ENCODE measurements at places on chromosomes 12 and 14.

DNA sequence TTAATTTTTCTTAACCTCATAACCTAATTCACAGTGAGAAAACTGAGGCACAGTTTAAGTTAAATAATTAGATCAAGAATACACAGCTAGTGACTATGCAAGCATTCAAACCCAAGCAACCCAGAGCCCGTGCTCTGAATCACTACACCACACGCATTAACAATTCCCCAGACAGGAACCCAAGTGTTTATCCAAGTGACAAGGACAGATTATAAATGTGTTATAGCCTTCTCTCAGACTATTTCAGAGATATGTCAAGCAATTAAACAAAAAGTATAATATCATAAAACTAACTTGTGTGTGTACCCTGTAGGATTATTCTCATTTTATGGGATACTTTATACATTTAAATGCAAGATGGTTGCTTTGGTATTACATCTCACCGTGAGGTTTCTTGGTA is 43.8 kb downstream of the MED13L start:
- no peak for DNase-seq

DNA sequence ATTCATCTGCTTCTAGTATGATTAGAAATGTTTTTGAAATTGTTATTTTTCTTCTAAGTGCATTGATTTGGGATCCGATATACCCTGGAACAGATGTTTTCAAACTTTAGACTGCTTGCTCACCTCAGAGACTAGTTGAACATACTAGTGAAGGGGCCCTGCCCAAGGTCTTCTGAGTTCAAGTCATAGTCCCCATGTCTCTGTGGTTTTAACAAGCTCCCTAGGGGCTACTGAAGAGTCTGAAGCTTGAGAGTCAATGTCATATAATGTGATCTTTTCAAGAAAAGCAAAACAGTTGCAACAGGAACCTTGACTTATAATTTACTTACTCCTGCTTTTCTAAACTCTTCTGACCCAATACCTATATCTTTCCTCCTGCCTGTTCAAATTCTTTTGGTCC is 7.5 kb upstream of the UBE2N start:
- no peak for DNase-seq

DNA sequence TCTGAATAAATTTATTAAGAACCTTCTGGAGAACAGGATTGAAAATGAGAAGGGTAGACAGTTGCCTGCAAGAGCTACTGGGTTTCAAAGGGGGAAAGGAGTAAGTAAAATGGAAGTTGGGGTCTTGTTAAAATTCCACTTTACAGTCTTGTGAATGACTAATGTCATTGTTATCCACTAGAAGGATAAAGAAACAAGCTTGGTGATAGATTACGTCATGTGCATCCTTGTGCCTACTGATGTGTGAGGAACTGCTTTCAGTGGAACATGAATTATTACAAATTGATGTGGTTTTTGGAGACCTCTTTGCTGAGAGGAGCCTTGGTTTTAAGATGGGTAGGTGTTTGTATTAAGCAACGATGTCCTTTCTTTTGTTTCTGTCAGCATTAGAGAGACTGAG is 272.5 kb upstream of the PRICKLE1 start:
- no peak for DNase-seq

DNA sequence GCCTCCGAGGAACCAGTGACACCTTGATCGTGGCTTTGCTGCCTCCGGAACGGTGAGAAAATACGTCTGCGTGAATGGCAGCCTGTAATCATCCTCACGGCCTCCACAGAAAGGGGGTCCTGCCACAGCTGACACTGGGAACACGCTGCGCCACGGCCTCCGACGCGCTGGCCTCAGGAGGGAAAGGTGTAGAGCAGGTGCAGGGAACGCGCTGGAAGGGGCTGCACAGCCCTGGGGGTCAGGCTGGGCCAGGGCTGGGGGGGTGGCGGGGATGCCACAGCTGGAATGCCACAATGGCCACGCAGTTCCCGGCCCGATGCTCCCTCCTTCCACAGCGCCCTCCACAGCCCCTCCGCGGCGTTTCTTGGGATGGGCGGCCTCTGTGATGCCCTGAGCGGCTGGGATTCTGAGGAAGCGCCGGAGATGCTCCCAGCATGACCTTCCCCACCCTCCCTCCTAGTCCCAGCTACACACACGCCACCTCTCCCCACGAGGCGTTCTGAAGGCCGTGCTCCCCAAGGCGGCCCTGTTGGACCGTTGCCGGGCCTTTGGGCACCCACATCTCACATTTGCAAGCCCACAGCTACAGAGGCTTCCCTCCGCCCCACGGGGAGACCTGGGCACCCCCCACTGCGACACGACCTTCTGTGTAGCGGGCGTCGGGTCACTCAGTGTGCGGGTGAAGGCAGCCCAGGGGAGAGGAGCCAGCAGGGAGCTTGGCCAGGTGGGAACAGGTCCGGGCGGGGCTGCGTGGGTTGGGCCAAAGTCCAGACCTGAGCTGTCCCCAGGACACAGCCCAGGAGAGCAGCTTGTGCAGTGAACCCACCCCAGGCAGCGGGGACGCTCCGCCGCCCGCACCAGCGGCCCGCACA is 31.8 kb upstream of the GALNT9 start:
- no peak for DNase-seq

DNA sequence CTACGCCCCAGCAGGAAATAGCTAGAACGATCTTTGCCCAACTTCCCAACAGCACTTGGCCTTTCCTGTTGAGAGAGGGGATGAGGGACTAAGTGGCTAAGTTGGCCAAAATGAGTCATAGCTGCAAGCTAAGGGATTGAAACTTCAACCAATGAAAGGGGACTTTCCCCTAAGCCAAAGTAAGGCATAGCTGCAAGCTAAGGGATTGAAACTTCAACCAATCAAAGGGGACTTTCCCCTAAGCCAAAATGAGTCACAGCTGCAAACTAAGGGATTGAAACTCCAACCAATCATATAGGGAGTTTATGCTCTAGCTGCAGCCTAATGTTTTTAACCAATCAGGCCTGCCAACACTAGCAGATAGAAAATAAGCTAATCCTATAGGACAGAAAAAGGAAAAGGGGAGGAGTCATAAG is 100.5 kb upstream of the SSTR1 start:
- no peak for DNase-seq

DNA sequence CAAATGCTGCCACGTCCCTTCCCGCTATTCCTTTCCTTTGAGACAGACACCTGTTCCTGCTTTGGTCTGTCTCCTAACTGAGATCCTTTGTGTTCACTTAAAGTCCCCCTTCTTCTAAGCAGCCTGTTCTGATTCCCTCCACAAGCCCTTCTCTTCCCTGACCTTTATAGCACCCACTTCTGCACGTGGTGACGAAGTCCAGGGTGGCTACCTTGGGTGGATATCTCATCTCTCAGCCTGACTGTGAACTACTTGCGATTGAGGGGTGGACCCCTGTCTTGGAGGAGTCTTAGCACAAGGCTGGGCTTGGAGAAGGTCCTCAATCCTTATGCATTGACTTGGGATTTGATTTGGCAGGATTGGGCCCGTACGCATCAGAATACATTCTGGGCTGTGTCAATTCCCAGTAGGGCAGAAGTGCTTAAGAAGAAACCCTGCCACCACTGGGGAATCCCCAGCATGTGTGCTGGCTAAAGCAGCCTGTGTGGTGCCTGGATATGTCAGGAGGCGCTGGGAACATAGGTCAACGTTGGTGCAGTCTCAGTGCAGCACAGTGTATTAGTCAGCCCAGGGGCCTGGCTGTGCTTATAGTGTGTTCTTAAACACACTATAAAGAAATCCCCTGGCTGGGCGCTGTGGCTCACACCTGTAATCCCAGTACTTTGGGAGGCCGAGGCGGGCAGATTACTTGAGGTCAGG is 23.6 kb downstream of the KRT80 start:
- no peak for DNase-seq

All from breast epithelium (tissue), 4 donors.